ENCODE measurements at places on chromosomes 16 and 17.

DNA sequence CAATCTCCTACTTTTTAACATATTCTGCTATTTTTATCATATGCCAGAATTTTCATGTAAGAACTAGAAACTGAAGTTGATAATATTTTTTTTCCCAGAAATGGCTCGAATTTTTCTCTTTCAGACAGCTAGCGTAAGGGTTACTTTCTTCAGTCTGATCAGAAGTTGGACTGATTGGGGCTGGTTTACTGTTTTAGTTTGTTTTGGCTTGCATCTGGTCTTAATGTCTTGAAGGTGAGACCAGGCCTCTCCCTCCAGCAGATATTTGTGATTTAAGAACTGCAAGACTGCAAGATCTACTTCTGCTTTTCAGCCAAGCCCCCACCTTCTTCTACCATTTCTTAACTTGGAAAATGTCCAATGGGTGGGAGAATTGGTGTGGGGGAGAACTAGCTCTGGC lies 266.4 kb downstream of the HAPSTR1 start:
- DNase-seq: no peak

DNA sequence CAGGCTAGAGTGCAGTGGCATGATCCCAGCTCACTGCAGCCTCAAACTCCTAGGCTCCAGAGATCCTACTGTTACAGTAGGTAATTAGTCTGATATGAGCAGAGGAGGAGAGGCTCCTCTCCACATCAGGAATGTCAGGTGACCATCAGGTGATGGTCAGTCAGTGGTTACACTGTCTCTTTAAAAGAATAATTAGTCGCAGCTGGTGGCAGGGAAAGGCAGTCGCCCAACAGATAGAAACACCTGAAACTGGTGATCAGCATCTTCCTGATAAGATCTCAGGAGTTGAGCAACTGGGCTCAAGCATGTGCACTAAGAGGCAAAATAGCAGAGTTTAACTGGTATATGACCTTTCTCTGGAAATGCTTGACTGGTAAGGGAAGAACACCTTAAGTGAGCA lies 21.5 kb upstream of the ABCA5 start:
- DNase-seq: no peak

DNA sequence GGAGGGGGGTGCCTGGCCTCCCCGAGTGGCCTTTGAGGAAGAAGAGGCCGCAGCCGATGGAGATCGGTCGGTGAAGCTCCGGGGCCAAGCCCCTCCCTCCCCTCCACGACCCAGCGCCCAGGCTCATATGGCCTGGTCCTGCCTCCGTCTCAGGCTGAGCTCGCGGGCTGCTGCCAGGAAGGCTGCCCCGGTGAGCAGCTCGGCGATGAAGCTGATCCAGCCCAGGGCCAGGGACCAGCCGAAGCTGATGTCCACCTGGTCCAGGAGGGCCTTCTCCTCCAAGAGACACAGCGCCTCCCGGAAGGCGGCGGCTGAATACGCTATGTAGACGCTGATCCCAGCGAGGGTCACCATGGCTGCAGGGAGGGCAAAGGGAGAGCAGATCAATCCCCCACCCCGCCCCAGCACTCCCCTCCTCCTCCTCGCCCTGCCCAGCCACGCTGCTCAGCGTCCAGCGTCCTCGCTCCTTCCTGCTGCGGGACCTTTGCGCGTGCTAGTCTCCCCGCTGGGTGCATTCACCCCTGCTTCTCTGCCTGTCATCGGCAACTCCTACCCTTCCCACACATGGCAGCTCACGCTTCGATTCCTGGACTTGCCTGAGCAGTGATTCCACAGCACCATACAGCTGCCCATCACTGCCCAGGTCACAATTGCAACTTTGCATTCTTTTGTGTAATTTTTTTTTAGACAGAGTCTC lies 20.5 kb downstream of the TMEM114 start:
- no peak for DNase-seq

DNA sequence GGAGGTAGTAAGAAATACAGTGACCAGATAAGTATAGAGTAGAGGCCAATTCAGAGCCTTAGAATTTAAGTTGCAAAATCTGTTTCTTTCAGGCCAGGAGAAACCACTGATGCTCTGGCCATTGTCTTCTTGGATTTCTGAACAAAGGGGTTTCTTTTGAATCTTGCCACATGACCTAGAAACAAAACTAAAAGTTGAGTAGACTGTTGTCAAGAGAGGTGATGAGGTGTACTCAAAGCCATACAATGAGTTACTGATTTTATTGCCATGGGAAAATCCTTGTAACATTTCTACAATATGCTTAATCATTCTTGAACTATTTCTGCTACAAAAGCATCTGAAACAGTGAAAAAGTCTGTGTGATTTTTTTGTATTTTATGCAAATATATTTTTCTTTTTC lies 881.3 kb downstream of the CDH11 start:
- no peak for DNase-seq

GRCh38 chr16:62068747-62069146 lies 32.5 kb upstream of the CDH8 start:
- DNase-seq: no peak

GRCh38 chr17:48500435-48501426 lies 30.1 kb downstream of the HOXB1 start:
- no peak for DNase-seq
